Lung (tissue), 17 donors: ENCODE measurements at places on chromosomes 13 and 19. TPM values are rescaled to one million over a fixed set of nuclear protein-coding genes. Genes with fewer than 3 reads are reported as not detected.

Gene ZNF540
- 1.2 TPM for polyA plus RNA-seq

Gene ZNF506
- polyA plus RNA-seq: 4.6 TPM

Gene CEACAM18
- not detected for polyA plus RNA-seq

Gene ZNF724
- polyA plus RNA-seq: 0.71 TPM

Gene LYPD3
- 1.7 TPM for polyA plus RNA-seq

Gene EDNRB
- polyA plus RNA-seq: 23.2 TPM

Gene SOHLH2
- polyA plus RNA-seq: 0.04 TPM

Gene MAST1
- 0.26 TPM for polyA plus RNA-seq
